ENCODE measurements at places on chromosomes 4 and X.
A peak's percentile ranks its signal among the peaks of the same experiment; 100 is the strongest.

DNA sequence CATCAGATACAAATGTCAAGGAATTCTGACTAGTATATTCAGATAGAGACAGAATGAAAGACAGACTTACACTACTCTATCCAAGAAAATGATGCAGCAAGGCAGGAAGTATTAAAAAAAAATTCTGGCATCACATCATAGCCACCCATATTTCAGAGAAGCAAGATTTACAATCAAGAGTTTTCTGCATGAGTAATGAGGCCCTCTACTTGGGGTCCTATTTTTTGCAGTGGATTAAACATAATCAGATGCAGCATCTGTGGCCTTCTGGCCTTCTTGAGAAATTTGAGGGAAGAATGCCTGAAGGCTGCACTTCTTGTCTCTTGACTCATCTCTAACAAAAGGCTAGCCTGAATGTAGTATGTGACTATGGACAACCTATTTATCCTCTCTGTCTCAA is 48.2 kb upstream of the SLIT2 start:
- no peak for DNase-seq

- DNase-seq, result no peak
Measured at GRCh38 chr4:142378179-142378578, 467.9 kb downstream of the INPP4B start.

GRCh38 chr4:111453216-111453615 is 692.0 kb upstream of the FAM241A start:
- DNase-seq, result no peak

DNA sequence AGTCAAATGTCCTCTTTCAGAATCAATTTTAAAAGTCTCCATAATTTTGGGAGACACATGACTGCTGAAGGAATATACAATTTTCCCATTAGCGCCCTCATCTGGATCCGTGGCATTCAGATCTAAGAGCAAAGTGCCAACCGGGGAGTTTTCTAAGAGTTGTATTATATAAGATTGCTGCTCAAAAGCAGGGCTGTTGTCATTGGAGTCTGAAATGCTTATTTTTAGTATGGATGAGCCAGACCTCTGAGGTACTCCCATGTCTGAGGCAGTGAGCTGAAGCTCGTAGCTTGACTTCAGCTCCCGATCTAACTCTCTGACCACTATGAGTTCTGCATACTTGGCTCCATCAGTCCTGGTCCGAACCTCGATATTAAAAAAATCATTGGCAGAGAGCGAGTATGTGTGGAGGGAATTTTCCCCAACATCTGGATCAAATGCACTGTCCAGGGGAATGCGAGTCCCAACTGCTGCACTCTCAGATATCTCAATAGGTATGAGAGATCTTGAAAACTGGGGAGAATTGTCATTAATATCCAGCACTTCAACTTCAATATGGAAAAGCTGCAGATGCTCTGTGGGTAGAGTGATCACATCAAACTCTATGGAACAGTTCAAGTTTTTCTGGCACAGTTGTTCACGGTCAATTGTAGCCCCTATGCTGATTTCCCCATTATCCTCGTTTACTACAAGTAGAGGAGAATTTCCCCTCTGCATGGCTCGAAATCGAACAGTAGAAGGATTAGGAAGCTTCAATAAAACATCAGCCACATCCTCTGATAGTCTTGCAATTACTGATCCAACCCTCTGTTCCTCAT is 917 bp downstream of the PCDH18 start:
- DNase-seq, result no peak

- DNase-seq, result no peak
Measured at GRCh38 chrX:118507766-118508165, 12.2 kb downstream of the DOCK11 start.

- DNase-seq, result no peak
Measured at GRCh38 chr4:10092481-10093270, 23.9 kb downstream of the WDR1 start.

DNA sequence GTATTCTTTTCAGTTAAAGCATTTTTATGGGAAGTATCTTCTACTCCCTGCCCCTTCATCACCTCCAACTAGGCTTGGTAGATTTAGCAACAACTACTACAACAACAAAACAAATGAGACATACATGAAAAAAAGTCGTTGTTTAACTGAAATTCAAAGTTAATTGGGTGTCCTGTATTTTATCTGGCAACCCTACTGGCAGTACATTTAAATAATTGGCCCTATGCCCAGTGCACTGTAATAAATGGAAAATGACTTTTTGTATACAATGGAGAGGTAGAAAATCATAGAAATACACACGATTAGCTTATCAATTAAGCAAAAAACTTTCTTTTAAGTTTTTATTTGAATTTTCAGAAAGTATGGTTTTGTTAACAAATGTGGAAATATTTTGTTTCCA is 21.4 kb upstream of the CLGN start:
- peak; percentile 29 for DNase-seq
